ENCODE measurements at places on chromosomes 4 and X.

GRCh38 chr4:41146196-41146595 is 68.1 kb downstream of the APBB2 start:
- DNase-seq, result no peak

GRCh38 chr4:175951794-175952193 is 113.8 kb upstream of the WDR17 start:
- no peak for DNase-seq

DNA sequence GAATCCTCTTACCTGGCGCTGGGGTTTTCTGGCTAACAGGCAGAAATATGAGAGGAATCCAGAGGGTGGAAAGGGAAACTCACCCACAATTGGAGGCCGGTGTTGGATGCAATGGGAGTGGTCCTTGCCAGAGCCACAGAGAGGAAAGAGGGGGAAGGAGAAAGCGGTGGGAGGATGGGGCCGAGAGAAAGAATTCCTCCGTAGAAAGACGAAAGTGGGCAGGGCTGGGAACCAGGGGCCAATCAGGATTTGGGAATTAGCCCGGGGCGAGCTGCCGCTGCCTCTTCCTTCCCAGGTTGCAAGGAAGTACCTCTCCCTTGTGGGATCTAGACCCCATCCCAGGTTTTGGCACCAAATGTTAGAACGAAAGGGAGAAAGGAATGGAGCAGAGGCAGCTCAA is 83.1 kb upstream of the SPIN4 start:
- DNase-seq, result no peak

GRCh38 chr4:143511906-143512305 is 1.6 kb upstream of the SMARCA5 start:
- no peak for DNase-seq

DNA sequence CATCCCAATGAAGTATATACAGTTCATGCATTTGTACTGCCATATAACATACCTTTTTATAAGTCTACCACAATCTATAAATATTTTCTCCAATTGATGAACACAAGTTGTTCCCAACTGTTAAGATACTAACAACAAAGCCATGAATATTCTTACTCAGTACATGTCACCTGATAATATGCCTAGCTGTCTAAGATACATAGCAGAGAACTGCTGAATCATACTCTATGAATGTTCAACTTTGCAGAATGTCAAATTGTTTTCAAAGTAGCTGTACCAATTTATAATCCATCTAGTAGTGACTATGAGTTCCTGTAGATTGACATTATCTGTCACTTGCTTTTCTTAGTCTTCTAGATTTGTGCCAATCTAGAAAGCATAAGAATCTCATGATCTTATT is 84.9 kb downstream of the RAB28 start:
- DNase-seq, result no peak

DNA sequence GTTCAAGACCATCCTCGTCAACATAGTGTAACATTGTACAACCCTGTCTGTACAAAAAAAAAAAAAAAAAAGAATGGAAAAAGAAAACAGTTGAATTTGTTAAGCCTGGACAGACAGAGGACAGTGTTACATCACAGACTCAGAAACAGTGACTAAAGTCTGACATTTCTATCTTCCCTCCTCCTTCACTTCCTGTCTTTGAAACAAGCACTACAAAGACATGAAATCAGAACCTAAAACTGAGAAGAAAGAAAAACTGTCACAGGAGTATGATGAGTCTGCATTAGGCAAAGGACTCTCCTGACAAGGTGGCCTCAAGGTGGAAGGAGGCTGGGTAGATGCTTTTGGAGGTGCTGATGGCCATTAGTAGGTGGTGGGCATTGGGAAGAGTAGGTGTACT is 126.7 kb downstream of the RBM47 start:
- DNase-seq, result no peak

DNA sequence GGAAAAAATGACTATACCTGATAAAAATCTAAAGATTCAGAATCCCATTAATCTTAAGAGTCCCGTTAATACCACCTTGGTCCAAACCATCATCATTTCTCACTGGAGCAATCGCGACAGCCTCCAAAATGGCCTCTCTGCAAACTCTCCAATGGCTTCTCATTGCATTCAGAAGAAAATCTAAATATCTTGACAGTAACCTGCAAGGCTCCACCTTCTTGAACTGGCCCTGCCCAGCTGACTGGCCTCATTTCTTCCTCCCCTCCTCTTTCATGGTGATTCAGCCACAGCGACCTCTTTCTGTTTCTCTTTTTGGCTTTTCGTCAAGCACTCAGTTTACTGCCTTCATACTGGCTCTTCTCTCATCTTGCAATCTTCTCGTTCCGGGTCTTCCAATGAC is 56.2 kb upstream of the GPRIN3 start:
- no peak for DNase-seq

- DNase-seq, result no peak
Measured at GRCh38 chr4:13992041-13992440, 364.5 kb upstream of the BOD1L1 start.

DNA sequence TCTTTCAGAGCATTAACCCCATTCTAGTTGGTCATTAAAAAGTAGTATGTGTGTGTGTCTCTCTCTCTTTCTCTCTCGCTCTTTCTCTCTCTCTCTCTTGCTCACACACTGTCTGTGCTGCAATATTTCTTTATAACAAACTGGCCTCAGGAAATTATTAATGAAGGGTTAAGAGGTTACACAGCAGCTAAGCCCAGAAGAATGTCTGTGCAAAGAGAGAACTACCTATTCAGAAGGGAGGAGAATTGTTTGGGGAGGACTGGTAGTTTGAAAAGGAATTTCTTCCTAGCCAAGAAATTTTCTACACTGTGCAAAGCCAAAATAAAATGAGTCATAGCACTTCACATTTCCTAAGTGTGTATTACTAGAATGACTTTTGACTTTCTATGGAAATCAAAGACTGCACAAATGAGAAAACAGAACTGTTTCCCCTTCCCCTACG is 22.2 kb downstream of the PDGFC start:
- DNase-seq, result no peak

- no peak for DNase-seq
Measured at GRCh38 chr4:62119195-62119594, 919.1 kb downstream of the ADGRL3 start.

- DNase-seq, result no peak
Measured at GRCh38 chrX:13432414-13433297, 112.8 kb upstream of the ATXN3L start.

DNA sequence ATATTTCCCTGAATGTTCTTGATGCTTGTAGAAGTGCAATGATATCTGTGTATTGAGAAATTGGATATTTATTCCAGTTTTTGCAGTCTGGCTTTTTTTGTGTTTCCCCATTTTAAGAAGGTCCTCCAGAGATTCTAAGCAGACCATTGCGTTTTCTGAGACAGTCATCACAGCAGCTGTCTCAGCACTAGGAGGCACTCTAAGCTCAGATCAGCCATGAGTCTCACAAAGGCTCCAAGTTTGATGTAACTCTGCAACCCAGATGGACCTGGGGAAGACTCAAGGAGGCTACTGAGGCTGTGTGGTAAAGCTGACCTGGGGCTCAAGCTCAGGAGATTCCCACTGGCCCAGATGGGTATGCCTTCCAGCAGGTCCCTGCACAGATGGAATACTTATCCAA is 89.3 kb upstream of the CYLC1 start:
- no peak for DNase-seq

GRCh38 chr4:89177807-89178206 is 66.5 kb downstream of the TIGD2 start:
- DNase-seq, result no peak

DNA sequence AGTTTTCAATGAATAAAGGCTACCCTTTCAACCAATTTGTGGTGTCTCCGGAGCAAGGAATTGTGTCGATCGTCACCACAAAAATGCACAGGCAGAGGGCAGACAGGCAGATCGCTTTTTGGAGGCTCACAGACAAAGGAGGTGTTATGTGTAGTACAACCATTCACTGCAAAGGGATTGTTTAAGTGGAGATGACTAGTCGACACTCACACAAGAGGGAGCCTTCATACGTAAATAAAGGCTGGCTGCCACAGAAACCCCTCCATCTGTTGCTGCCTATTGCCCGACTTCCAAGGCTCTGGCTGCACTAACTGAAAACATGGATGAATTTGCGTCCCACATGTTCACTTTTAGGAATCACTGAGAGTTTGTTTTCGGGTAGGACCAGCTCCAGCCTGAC is 281.1 kb downstream of the NKX6-1 start:
- no peak for DNase-seq

GRCh38 chr4:127174201-127174600 is 458.6 kb upstream of the INTU start:
- DNase-seq, result no peak

- no peak for DNase-seq
Measured at GRCh38 chr4:19239565-19239964, 1012.1 kb upstream of the SLIT2 start.

DNA sequence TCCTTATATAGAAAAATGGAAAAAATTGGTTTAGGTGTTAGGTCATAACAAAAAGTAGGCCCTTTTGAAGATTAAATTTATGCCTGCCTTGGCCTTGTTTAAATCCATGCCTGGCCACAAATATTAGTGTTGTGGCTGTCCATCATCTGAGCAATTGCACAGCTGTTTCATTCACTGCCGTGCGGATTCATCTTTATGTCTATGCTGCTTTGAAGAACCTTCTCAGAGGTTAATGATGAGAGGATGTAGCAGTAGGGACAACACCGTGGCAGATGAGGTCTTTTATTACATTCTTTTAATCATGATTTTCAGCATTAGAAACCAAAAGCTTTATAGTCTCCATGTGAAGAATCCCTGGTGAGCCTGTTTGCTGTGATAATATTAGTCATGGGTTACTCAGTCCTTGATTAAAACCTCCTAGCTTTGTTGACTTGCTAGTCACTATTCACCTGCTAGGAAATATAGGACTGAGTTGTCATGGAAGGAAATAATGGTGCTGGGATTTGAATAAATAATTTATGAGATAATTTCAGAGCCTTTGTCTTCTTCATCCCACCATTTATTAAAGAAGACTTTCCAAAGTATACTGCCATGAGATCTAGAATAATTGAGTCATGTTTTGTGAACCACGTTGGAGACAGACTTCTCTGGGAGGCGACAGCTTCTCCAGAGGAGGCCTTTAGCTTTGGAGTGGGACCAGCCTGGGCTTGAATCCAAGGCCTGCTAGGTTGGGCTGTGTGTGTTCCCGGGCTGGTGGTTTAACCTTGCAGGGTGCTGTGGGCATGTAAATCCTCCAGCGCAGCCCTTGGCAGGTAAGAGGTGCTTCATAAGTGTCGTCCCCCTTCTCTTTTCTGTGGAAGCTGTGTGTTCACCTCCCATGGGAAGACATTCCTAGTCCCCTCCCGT is 53.5 kb downstream of the PTTG2 start:
- DNase-seq, result no peak

DNA sequence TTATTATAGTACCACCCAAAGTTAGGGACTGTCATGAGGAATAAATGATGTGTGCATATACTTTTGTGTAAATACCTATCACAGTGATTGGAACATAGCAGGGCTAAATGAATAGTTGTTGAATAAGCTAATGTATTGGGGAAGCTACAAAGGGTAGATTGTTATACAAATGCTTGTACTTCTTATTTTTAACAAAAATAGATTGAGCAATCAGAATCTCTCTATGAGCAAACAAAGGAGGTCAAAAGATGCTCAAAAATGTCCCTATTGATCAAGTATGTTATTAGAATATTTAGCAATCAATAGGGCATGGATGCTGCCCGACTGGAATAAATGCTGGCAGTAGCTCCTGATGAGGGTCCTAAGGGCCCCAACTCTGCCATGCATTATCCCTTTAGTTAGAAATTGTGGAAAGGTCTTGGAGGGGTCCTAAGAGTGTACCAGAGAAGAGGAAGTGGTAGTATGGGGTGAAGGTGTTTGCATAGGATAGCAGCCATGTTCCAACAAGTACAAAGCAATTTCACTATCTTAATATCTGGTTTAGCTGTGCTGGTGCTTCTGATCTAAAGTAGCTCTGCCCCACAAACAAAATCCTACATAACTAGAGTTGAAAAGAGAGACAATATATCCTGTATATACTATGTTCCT is 33.1 kb upstream of the TAPT1 start:
- no peak for DNase-seq

- no peak for DNase-seq
Measured at GRCh38 chrX:154097003-154097588, 421 bp downstream of the MECP2 start.

- DNase-seq, result no peak
Measured at GRCh38 chr4:2080429-2081300, 21.5 kb downstream of the NAT8L start.

GRCh38 chr4:1347410-1347864 is 429 bp downstream of the UVSSA start:
- DNase-seq, result peak; percentile 31

GRCh38 chr4:163624727-163625126 is 130.2 kb downstream of the TMA16 start:
- no peak for DNase-seq

- DNase-seq, result peak; percentile 84
Measured at GRCh38 chr4:161841759-161842158, 322.0 kb downstream of the FSTL5 start.

DNA sequence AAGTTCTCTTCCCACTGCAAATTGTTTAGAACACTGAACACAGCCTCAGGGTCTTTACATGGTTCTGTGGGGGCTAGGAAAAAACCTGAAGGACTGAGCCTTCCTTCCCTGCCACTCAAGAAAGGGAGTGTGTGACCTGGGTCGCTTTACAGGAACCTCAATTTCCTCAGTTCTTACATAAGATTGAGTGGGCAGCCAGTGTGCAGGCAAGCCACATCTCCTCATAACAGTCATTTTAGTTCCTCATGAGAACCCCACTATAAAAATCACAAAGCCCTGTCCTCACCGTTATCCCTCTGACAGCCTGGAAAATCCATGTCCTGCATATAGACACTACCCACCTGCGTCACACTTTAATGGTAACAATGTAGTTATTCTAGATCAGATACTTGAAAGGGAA is 2.1 kb upstream of the ETDC start:
- DNase-seq, result no peak

GRCh38 chr4:95949136-95949765 is 109.4 kb downstream of the PDHA2 start:
- no peak for DNase-seq

DNA sequence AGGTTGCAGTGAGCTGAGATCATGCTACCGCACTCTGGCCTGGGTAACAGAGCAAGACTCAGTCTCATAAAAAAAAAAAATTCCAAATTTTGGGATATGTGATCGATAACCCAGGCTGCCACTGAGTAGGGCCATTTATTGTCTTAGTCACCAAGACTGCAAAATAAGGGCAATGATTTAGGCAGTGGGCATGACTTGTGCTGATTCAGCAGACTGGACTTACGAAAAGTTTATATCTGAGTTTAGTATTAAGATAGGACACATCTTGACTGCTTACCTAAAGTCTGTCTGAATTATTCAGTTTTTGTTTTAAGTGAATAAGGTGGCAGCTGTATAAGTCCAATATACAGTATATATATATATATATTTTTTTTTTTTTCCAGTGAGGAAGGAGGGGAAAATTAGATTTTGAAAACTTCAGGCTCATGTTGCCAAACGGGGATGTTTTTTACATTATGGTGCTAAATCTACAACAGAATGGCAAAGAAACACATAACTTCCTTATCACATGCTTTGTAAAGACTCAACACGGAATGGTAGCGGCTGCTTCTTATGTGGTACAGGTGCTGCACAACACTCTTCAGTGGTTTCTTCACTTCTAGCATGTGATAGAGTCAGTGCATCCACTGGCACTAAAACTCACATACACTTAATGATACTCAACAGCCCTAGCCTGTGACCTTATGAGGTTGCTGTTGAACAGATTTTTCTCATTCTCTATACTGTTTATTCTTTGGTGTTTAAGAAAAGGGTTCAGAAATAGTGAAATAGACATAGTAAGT is 6.5 kb downstream of the TEX13D start:
- DNase-seq, result no peak

Measured in cerebellar nuclear complex (tissue), 1 donor.